Omental fat pad (tissue), 4 donors: ENCODE measurements at places on chromosomes 1 and 21.
A peak's percentile ranks its signal among the peaks of the same experiment; 100 is the strongest.

DNA sequence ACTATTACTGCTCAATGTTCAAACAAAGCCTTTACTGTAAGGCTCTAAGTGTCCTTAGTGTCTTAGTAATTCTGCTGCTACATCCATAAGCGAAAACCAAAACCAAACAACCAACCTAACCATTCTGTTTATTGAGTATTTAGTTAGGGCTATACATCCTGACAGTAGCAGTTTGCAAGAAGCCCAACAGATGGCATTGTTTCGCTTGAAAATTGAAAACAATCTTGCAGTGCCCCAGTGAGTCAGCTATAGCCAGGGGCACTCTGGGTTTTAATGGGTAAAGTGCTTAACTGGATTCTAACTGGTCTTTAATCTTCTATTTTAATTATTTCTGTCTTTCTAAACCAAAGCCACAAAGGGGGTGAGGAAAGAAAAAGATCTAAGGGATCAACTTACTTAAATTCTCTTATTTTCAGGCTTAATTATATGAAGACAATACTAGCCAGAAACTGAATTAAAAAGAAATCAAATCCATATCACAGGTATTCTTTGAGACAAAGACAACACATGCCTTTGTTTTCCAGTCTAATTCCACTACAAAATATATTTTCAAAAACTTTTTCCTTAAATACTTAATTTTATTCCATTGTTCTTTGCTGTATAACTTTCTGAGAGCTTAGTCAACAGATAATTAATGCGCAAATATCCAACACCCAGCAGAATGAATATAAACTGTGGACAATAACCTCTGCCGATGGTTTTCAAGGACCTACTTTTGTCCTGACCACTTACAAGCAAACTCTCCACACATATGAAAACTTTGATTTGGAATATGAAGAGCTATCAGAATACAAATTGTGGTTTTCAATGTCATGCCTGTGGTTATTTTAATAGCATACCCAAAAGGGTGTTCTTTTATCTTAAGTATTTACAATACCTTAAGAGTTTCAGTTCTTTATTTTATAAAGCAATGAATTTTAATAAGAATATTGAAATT is 15.2 kb downstream of the POGZ start:
- DNase-seq = peak; percentile 41

GRCh38 chr1:10651793-10652192 is 144.7 kb downstream of the CASZ1 start:
- no peak for DNase-seq

DNA sequence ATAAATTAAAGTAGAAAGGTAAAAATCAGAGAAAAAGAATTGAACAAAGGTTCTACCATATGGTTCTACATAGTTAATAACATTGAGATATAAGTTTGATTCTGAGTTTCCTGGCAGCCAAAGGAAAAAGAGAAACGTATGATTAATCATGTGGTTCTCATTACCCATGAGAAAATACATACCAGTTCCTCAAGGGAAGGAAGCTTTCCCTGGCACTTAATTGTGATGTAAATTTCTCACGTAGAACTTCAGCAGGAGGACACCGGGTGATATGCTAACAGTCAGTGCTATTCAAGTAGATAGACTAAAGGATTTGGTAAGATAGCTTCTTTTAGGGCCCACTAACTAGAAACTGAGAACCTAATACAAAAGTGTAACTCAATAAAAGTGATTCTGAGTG is 218.5 kb downstream of the NFIA start:
- DNase-seq = no peak

- no peak for DNase-seq
Measured at GRCh38 chr1:188426561-188426960, 1597.8 kb downstream of the PLA2G4A start.

DNA sequence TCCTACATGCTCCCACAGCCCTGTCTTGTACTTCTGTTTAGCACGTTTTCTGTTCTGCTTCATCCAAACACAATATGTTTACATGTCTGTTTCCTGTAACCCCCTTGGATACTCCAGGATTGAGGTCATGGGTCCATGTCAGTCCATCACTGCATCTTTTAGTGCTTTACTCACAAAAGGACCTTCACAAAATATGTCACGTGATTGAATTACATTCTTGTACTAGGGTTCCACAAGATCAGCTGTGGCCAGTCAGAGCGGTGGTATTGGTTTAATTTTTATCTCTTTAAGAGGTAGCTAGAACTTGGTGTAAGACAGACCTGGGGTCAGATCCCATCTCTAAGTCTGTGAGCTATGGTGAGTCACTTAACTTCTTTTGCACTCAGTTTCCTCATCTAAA is 201.2 kb upstream of the FAM78B start:
- no peak for DNase-seq

GRCh38 chr1:12530462-12531178 is 87.4 kb downstream of the DHRS3 start:
- no peak for DNase-seq

DNA sequence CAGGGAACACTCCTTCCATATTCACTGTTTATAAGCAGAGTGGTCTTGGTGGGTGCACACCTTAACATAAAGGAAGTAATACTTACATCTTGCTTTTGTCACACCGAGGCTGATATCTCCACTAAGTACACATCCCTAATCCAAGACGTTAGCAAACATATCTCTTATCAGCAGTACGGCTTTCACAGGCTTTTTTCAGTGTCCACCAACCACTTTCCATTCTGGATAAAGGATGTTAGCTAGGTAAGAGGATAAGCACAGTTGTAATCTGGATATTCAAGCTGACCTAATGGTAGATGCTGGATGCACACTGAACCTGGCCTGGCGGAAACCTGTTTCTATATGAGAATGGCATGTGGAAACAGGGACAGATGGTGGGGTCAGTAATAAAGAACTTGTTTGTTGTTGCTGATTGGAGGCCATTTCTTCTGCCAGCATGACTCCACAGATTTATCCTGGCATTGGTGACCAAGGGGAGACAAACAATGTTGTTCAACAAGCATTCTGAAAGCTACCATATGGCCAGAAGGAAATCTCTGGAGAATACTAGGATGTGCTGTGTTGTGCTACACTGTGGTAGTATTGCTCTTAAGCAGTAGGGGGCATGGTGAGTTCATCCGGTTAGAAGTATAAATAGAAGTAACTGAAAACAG is 416.4 kb downstream of the PTBP2 start:
- DNase-seq = no peak

DNA sequence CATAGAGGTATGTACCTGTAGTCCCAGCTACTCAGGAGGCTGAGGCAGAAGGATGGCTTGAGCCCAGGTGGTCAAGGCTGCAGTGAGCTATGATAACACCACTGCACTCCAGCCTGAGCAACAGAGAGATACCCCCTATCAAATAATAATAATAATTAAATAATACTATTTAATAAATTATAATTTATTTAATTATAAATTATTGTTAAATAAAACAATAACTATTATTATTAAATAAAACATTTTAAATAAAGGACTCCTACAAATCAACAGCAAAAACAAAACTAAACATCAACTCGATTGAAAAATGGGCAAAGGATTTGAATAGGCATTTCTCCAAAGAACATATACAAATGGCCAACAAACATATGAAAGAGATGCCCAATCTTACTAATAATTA is 65.8 kb upstream of the TBX15 start:
- no peak for DNase-seq

DNA sequence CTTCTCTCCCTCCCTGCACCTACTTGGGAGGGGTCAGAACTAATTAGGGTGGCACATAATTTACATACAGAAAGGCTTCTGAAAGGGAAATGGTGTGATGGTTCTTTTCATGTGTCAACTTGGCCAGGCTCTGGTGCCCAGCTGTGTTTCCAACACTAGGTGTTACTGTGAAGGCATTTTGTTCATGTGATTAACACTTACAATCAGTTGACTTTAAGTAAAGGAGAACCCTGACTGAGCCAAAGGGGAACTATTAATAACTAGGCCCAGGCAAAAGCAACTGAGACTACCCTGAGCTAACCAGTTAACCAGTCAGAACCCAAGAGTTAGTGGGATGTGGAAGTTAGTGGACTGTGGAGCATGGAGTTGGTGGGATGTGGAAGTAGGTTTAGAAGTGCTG is 114.9 kb downstream of the SEC16B start:
- DNase-seq = no peak

DNA sequence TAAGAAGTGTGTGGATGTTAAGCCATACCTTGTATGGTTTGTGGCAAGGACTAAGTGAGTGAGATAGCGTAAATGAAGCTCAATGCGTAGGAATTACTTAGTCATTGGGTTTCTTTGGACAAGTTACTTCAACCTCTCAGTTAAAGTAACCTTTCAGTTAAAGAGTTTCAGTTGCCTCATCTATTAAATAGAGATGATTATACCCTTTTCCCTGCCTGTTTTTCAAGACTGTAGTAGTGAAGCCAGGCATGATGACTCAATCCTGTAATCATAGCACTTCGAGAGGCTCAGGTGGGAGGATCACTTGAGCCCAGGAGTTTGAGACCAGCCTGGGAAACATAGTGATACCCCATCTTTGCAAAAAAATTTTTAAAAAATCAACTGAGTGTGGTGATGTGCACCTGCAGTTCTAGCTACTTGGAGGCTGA is 6.3 kb downstream of the ZMPSTE24 start:
- no peak for DNase-seq

GRCh38 chr1:26717017-26717491 is 21.2 kb downstream of the ARID1A start:
- no peak for DNase-seq

- no peak for DNase-seq
Measured at GRCh38 chr1:209720326-209720725, 15.7 kb downstream of the HSD11B1 start.

DNA sequence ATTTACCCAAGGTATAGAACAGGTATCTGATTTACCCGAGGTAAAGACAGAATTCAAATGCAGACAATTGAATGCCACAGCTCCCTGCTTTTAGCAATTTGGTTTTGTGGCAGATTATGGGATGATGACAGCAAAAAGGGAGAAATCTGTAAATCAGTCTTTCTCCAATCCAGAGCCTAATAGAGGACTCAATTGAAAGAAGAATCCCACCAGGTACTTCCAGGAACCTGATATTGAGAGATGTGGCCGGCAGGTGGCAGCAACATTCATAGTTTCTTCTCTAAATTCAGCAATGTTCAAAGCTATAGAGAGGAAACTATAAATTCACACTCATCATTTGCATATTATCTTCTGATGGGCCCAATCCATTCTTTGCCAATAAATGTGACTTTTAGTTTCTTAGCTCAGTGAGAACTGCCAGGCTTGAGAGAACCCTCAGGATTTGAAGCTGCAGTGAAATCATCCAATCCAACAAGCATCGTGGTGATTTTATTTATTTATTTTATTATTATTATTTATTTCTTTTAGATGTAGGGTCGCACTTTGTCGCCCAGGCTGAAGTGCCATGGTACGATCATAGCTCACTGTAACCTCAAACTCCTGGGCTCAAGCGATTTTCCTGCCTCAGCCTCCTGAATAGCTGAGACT is 9.8 kb upstream of the PHACTR4 start:
- peak; percentile 78 for DNase-seq

DNA sequence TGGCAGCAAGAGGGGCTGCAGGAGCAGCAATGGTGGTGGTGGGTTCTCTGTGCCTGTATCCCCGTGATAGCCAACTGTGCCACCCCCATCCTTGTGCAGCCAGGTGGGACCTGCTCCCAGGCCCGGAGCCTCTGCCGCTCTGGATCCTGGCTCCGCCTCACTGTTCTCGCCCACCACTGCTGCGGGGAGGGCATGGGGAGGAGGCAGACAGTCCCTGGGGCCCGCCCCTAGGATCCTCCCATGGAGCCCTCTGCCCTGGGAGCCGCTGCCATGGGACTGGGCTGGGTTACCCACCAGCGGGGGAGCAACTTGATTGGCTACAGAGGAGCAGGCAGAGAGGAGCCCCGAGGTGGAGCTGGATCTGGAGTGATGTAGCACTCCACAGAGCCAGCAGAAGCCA is 31.6 kb downstream of the CD1D start:
- no peak for DNase-seq

- DNase-seq = no peak
Measured at GRCh38 chr1:57041901-57042300, 76.1 kb upstream of the C8B start.
